ENCODE measurements at places on chromosomes 4 and X.

DNA sequence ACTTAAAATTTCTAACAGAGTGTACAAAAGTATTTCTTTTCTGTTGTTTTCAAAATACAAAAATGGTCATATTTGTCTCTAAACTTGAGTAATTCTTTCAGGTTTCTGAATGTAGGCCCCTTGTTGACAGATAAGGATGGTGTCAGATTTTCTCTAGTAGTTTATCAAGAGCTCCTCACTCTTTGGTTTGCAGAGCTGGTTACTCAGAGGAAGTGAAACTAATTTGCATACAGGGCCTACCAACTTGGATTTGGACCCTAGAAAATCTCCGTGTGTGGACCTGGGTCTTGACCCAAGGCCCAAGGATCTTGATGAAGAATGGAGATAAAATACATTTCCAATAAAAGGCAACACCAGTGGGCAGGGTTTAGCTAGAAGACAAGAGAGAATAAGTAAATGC lies 433 bp upstream of the ADH6 start:
- no peak for DNase-seq

DNA sequence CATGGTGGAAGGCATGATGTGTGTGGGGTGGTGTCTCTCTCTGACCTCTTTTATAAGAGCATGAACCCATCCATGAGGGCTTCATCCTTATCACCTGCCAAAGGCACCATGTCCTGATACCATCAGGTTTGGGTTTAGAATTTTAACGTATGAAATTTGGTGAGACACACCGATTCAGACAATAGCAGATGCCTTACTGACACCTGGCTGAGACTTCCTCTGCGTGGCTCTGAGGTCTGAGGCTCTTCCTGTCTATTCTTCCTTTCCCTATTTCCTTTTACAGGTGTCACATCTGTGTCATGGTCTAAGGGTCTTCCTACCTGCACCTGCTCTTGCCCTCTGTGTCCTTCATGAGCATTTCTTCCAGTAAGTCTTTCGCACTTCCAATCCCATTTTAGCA lies 320.7 kb upstream of the CLNK start:
- DNase-seq, result no peak

DNA sequence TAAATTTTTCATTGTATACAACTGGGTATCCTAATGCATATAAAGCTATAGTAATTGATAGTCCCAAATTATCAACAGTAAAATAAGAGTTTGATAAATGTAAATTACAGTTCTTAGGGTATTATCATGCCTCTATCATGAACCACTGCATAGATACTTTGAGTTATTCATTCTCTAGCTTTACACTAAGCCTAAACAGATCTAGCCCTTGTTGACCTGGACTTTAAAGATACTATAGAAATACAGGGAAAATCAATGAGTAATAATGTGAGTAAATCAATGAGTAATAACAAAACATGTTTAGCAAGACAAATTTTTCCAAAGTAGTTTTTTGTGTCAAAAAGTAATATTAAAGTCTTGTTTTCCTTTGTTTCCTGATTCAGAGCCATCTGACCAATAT lies 228.4 kb downstream of the SCFD2 start:
- DNase-seq, result no peak

DNA sequence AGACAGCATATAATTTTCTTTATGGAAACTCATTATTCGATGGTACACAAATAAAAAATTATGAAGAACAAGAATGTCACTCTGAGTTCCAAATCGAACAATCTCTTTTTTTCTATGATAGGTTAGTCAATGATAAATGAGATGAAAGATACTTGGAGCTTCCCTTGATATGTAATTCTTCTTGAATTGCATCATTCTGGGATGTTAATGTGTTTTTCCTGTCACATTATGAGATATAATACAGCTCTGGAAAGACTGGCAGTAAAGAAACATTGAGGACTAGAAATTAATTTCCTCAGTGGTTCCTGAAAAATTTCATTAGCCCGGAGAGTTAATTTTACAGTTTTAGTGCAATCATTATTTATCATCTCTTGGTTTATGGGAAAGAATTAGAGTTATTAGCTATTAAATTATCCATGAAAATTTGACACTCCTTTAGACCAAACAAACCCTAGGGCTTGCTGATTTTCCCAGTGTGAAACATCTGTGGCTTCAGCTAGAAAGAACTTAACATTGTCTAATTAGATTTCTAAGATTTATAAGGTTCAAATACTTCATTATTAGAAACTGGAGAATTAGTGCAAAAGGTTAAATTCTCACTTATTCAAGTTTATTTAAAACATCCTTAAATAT lies 1546.6 kb upstream of the TENM3 start:
- DNase-seq, result no peak

DNA sequence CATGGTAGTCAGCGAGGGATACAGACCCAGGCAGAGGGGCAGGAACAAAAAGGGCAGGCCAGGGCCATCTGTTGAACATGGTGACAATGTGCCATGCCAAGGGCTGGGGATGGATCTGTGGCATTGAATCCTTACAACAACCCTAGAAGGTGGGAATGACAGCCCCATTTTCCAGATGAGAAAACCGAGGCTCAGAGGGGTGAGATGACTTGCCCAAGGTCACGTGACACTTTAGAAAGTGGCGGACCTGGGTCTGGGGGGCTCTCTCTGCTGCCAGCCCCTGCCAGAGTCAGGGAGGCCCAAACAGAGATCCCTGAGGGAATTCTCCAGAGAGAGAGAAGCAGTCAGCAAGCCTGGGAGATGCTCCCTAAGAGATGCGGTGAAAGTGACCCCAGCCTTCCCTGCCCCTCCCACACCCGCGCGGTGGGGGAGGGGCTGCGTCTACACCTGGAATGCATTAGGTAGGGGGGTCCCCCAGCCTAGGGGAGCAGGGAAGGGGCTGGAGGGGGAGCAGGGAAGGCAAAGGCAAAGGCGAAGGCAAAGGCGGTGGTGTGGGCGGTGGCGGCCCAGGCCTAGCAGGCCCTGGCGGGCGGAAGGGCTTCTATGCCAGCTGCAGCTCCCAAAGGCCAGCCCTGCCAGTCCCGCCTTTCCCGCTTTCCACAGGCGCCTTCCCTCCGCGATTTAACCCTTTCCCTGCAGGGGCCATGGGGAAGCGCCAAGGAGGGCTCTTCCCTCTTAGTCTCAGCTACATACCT lies 13.0 kb downstream of the FGD1 start:
- DNase-seq, result no peak

GRCh38 chr4:151865312-151865711 lies 104.5 kb upstream of the GATB start:
- peak; percentile 86 for DNase-seq

GRCh38 chr4:6122496-6122895 lies 77.9 kb downstream of the JAKMIP1 start:
- DNase-seq, result no peak

GRCh38 chr4:164617426-164617825 lies 136.5 kb upstream of the SMIM31 start:
- no peak for DNase-seq

All from heart left ventricle (tissue), 16 donors.